ENCODE measurements at places on chromosomes 5 and 9.

GRCh38 chr9:132446887-132447286 lies 36.9 kb downstream of the CFAP77 start:
- no peak for DNase-seq

DNA sequence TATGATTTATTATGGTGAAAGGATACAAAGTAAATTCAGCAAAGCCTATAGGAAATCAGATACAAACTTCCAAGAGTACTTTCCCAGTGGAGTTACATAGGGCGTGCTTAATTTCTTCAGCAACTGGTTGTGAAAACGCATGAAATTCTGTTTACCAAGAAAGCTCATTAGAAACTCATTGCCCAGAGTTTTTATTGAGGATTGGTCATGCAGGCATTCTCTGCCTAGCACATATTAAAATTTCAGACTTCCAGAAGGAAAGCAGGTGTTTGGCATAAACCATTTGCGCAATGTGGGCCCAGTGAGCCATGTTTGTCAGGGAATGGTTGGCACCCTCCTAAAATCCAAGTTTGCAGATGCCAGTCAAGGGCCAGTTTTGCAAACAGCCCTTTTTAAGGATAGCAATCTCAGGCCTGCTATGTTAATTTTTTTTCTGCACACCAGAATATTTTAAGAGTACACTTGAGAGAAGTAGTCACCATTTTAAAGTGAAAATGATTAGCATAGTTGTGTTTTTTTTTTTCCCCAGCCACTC lies 311.1 kb upstream of the CHD1 start:
- DNase-seq, result no peak

- no peak for DNase-seq
Observed at GRCh38 chr5:65100911-65101631, 332.3 kb downstream of the CWC27 start.

DNA sequence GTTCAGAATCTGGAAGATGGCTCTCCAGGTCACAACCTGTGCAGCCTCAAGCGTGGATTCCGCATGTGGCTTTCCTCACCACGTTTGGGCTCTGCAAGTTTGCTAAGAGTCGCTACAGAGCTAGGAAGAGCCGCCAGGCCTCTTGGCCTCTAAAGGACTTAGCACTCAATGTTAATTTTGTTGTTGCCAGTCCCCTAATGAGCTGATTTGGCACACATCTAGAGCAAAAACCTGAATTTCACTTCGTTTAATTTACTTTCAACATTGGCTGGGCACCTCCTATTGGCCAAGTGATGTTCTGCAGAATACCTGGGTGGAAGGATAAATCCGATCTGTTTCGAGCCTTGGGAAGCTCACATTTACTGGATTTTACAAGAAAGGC lies 65.8 kb upstream of the UNC5A start:
- DNase-seq, result no peak

DNA sequence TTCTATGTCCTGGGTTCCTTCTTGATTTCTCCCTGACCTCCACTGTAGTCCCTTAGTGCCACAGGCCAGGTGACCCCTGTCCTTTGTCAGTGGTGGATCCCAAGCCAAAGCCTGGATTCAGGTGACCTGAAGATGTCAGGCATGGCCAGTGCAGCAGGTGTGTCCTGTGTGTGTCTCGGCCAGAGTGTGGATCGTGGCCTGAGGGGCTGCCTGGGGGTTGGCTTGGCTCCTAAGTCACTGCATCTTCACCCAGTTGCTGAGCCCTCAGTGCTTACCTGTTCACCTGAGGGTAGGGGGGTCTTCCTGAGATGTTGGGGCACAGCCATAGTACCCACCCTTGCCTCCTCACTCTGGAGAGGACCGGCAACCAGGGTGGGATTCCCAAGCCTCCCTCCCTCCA lies 61.8 kb upstream of the PITX1 start:
- DNase-seq, result no peak

GRCh38 chr5:2124434-2125170 lies 241.9 kb upstream of the IRX4 start:
- no peak for DNase-seq

GRCh38 chr9:137433349-137433915 lies 7.7 kb downstream of the ENTPD8 start:
- no peak for DNase-seq

- no peak for DNase-seq
Observed at GRCh38 chr5:62649476-62650113, 71.0 kb downstream of the LRRC70 start.

DNA sequence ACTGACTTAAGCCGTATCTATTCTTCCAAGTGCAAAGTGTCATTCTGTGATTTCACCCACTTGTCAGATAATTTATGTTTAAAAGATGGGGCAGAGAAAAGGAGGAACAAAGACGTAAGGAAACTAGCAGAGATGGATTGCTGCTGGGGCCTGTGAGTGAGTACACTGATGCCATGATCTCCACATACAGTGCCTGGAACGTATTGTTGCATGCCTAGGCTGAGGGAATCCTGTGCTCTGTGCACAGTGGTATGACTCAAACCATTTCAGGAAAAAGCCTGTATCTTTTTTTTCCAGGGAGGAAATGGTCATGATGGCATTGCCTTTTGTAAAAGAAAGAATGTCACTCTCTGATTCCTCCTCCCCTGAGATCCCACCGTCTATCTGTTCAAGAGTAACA lies 359.5 kb upstream of the ADAMTS16 start:
- DNase-seq, result no peak

DNA sequence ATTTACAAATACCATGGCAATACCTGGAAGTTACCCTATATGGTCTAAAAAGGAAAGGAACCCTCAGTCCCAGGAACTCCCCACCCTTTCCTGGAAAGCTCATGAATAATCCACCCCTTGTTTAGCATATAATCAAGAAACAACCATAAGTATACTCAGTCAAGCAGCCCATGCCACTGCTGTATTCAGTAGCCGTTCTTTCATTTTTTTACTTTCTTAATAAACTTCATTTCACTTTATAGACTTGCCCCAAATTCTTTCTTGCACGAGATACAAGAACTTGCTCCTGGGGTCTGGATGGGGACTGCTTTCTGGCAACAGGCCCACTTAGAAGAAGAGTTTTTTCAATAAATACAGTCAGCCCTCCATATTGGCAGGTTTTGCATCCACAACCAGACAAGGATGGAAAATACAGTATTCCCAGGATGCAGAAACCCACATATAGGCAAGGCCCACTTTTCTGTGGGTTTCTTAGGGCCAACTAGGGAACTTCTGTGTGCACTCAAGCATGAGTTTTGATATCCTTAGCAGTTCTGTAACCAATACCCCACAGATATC lies 2.8 kb upstream of the TBCA start:
- DNase-seq, result no peak

DNA sequence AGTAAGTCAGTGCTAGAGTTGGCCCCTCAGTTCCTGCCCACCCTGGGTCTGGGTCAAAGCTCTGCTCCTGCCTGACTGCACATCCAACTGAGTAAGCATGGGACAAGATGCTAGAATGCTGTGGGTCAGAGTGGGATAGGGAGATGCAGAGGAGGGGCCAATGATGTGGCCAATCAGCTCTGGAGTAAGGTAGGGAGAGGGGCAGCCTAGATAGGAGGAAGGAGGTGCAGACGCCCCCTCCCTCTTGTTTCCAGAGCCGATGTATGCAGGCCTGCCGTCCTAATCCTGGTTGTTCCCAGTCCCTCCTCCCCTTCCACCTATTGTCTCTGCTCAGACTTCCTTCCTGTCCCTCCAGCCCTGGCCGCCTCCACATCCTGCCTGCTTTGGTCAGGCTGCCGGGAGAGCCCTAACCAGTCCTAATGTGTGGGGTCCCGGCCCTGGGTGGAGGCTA lies 1.3 kb downstream of the ARAP3 start:
- DNase-seq, result no peak

DNA sequence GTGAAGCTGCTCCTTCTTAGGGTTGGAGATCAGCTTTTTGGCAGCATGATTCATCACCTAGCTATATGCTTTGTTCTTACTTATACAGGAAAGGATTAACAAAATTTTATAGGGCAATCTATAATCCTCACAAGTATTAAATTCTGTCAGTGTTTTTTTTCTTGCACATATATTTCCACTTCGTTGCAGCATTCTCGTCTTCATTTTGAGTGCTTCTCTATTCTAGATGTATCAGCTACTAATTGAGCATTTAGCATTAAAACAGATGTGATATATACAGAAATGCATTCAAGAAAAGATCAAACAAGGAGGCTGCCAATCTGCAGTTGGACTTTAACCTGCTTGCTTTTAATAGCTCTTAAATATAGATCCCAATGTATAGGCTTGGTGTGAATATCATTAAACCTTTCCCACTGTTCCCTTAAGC lies 3.6 kb upstream of the CTXN3 start:
- no peak for DNase-seq

- no peak for DNase-seq
Observed at GRCh38 chr9:81789721-81790120, 100.4 kb upstream of the TLE1 start.

GRCh38 chr5:3092211-3092610 lies 340.7 kb upstream of the IRX2 start:
- no peak for DNase-seq

DNA sequence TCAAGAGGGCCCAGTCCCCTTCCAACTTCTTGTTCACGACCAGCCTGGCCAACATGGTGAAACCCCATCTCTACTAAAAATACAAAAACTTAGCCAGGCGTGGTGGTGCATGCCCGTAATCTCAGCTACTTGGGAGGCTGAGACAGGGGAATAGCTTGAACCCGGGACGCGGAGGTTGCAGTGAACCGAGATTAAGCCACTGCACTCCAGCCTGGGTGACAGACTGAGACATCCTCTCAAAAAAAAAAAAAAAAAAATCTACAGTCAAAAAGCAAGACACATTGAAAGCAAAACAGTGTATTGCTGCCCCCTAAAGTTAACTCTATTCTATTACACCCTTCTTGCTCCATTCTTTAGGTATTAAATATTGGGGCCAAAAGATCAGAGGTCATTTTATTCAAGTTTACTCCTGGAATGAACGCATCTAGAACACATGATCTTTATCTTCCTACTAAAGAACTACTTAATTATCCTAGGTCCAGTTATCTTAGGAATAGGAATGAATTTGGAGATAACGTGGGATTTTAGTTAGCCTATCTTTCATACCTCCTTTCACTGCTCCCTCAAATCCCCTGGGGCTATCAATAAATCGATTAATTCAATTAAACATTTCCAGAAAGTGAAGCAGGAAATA lies 2.4 kb downstream of the ATG12 start:
- DNase-seq, result peak; percentile 47

DNA sequence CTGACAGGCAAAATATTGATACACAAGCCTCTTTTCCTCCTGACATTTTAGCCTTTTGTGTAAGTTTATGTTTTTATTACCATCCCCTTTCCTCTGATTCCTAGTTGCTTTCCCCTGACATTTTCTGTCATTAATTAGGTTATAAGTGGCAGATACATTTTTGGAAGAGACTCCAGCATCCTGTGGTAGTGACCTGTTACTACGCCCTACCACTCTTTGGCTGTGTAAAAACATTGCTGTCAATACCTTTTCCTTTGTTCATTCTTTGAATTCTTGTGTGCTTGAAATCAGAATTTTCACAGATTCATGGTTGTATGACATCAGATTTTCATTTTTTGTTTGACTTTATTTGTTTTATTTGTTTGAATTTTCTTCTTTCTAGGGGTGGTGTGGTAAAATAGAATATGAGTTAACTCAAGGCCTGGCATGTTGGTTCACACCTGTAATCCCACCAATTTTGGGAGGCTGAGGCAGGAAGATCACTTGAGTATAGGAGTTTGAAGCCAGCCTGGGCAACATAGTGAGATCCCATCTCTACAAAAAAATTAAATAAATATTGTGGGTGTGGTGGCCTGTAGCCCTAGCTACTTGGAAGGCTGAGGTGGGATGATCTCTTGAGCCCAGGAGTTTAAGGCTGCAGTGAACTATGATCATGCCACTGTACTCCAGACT lies 43.4 kb downstream of the UBE2R2 start:
- no peak for DNase-seq

DNA sequence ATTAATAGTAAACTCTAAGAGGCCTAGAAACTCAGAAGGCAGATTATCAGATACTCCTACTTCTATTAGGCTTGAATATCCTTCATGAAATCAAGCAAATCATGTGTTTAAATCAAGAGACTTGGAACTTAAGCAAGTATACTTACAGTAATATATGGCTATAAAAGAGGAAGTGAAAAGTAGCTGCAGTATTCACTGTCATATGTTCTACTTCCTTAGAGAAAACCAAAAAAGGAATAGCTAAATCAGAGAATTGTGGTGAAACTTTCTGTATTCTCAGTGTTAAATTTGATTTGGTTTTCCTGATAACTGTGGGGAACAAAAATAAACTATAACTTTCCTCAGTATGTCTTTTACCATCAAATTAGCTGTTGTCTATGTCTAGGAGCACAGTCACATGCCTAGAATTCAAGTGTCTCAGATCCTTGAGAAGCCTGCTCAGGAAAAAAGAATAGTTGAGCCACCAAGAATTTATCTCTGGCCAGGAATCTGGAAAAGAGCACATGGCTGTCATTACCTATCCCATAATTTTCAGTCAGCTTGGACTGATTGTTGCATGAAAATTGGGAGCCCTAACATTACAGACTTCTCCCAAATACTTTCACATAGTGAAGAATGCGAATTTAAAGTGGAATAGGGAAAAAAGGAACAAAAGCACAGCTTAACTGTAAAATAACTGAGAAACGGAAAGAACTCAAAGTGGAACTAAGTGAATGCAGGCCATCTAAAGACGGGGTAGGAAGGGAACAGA lies 1.7 kb downstream of the FKBP15 start:
- peak; percentile 48 for DNase-seq

DNA sequence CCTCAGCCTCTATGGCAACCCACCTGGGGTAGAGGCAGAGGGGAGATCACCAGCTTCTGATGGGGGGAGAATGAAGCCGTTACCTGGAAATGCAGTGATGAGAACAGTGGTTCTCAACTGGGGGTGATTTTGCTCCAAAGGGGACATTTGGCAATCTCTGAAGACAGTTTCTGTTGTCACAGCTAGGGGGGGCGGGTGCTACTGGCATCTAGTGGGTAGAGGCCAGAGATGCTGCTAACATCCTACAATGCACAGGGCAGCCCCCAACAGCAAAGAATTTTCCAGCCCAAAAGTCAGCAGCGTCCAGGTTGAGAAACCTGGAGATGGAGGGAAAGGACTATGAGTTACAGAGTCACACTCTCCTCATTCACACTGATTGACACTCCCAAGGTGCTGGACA lies 84.5 kb downstream of the FGF1 start:
- DNase-seq, result no peak

GRCh38 chr5:72156946-72157624 lies 49.8 kb downstream of the MAP1B start:
- DNase-seq, result no peak

GRCh38 chr5:72256536-72256935 lies 63.5 kb downstream of the MRPS27 start:
- DNase-seq, result no peak

DNA sequence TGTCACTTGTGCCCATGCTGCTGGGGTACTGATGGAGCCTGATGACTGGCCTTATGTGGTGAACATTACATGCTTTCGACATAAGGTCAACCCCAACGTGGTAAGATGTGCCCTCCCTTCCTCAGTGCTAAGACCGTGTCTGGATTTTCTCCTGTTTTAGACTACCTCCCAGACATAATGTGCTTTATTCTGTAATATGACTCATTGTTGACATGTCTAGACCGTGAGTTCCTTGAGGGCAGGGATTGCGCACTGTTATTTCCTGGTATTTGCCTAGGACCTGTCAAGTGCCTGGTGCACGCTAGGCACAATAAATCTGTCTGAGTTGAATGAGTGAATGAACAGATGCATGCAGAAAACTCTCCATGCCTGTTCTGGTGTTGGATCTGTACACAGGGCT lies 346.0 kb downstream of the KDM4C start:
- no peak for DNase-seq
